Cerebellar cortex (tissue), 1 donor: ENCODE measurements at places on chromosomes 5 and 9.
A peak's percentile ranks its signal among the peaks of the same experiment; 100 is the strongest.

GRCh38 chr9:13369431-13369830, 89.9 kb upstream of the MPDZ start:
- DNase-seq: no peak

DNA sequence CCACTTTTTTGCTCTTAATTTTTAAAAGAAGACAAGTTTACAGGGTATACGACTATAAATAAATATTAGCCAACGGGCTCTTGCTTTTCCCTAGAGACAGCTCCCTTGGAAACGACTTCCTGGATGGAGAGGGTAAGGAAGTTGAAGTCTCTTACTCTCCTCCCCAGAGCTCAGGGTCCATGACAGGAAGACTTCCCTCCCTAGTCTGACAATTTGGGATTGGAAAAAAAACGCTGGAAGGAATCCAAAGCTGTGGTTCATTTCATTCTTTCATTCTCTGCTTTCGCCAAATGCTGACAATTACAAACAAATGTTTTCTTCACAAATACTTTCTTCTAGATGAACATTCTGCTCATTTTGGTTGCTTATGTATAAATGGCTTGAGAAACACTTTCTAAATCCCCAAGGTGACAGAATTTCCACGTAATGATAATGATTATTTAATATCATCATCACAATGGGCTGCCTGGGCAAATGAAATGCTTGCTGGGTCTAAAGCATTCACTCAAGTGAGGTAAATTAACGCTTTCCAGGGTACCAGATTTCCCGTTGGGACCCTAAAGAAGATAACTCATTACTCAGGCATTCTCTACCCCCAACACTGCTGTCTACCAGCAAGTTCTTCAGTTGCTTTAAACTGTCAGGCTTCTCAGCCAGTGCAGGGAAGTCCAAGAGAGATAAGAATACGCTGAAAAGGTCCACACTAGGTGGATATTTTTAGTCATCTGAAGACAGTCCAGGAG, 139.8 kb upstream of the SLC30A5 start:
- DNase-seq: no peak

DNA sequence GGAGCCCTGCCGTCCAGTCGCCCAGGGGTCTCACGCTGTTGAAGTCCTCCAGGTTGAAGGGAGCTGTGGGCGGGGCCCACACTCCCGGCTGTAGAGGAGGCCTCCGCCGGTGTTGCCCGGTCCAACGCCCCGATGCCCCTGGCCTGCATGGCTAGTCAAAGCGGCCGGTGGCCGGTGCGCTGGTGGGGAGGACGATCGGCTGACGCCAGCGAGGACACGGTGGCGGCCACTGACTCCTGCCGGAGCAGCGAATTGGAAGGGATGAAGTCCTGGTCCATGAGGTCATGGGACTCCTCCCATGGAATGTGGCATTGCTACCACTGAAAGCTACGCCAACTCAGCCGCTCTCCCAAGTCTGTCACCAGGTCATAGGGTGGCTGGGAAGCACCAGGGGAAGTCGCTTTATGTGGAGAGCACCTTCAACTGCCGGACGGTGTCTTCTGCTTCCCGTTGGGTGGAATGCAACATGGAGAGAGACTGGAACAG, 11.8 kb downstream of the RCL1 start:
- DNase-seq: no peak

DNA sequence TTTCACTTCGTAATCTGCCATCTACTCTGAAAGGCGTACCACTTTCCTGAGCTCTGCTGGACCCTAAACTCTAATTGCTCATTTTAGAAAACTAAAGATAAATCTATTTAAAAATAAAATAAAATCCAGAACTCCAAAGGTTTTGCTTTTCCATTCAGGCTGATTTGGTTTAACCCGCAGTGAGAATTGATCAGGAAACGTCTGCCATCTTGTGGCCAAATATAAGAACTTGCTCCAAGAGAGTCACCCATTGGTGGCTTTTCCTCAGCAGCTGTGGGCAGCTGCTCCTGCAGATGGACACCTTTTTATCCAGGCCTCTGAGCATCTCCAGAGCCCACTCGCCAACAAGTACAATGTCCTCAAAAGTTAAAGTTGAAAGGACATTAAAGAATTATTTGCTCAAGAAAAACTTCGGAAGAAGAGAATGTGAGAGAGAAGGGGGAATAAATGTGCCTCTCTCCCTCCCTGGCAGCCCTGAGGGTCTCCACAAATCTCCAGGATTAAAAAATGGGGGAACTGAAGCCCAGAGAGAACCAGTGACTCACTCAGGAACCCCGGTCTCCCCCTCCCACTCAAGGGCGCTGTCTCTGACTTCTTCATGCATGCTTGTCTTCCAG, 4.1 kb downstream of the SAXO1 start:
- peak; percentile 72 for DNase-seq

DNA sequence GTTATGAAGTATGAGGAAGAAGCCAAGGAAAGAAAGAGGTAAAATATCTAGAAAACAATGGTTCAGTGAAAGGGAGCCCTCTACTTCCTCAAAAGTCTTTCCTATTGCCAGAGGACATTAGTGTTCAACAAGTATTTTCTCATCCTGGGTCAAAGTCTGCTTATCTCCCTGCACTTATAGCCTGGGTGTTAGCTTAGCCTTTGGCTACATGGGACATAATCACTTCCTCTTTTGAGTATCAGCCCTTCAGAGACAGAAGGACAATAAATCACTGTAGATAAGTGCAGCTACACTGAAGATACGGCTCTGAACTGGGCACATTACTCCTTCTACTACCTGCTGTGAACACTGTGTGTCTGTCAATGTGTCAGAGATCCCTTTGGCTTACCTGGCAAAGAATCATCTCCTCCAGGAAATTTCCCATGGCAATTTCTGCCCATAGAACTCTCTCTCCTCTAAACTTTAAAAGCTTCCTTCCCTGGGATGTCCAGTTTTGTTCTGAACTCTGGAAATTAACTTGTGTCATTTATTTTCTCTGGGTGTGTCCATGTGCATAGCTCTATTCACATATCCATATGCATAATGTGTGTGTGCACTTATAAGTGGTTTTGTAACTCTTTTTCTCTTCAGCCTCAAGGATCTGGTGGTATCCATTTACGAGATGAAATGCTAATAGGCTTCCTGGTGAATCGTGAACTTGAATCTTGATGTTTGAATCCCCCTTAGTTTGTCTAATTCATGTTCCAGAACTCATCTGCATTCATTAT, 30.0 kb upstream of the RECK start:
- DNase-seq: no peak

GRCh38 chr9:99253772-99254431, 31.8 kb downstream of the SEC61B start:
- DNase-seq: no peak

DNA sequence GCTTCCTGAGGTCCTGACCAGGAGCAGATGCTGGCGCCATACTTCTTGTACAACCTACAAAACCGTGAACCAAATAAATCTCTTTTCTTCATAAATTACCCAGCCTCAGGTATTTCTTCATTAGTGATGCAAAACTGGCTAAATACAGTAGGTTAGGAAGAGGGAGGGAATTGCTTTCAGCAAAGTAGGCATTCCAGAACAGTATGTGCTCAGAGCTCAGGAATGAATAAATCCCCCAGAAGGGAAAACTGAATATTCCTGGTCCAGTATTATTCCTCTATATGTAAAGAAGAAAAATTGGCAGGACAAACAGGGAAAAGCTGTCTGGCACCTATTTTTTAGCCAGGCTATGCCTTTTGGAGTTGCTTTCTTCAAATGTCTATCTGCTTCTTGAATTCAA, 577.1 kb downstream of the PSAT1 start:
- no peak for DNase-seq
